ENCODE measurements at places on chromosomes 12 and 14. TPM values are rescaled to one million over a fixed set of nuclear protein-coding genes. Genes with fewer than 3 reads are reported as not detected.

DNA sequence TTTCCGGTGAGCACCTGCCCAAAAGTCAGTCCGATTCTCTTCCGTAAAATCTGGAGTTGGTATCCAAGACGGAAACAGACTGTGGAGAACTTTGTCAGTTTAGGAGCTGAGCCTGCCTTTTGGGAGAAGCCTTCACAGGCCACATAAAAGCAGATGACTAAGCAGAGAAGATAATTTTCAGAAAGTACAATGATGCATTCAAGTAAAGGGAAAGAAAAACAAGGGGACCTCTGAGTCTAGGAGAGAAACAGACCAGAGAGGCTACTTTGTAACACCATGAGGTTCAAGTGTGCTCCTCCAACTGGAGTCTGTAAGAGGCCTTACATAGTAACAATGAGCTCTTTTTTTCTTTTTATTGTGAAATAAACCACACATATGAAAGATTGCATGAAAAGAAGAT is 21.1 kb downstream of the TMED8 start:
- H3K27me3 ChIP-seq = no peaks in the 10 kb centered on the region
- no peak for DNase-seq

DNA sequence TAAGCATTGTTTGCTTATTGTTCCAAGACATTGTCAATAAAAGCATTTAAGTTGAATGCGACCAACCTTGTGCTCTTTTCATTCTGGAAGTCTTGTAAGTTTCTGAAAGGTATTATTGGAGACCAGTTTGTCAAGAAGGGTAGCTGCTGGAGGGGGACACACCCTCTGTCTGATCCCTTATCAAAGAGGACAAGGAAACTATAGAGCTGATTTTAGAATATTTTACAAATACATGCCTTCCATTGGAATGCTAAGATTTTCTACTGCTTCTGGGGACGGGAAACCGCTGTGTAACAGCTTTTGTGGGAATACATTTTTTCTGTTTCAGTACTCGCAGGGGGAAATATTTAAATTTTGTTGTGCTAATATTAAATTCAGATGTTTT is 3.5 kb downstream of the FOS start:
- no peak for DNase-seq
- peaks cover 17% of the 10 kb centered on the region for H3K36me3 ChIP-seq
- peak overlapping the region; percentile 14 for H3K4me3 ChIP-seq
- peaks cover 45% of the 10 kb centered on the region for H3K4me1 ChIP-seq
- peak overlapping the region; percentile 69 for H3K27ac ChIP-seq

DNA sequence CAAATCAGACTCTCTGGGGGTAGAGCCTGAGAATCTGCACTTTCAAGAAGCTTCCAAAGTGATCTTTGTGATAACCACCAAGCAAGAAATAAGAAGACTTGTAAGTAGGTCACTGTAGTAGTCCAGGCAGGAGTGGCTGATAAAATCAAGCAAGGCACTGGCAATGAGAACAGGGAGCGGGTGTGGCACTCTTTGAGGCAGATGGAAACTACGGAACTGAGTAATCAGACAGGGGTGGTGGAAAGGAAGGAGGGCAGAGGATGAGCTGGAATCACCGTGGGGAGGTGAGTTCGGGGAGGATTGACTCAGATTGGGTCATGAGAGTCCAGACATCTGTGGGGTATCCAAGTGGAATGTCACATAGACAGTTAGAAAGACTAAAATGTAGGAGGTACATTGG is 44.4 kb upstream of the PLXNC1 start:
- H3K4me1 ChIP-seq = peaks cover 21% of the 10 kb centered on the region
- H3K4me3 ChIP-seq = no peak overlapping the region
- H3K27me3 ChIP-seq = peaks cover 38% of the 10 kb centered on the region
- H3K27ac ChIP-seq = no peak overlapping the region

- H3K4me3 ChIP-seq = no peak overlapping the region
- H3K27me3 ChIP-seq = no peaks in the 10 kb centered on the region
- DNase-seq = no peak
- no peaks in the 10 kb centered on the region for H3K36me3 ChIP-seq
- no peak overlapping the region for H3K27ac ChIP-seq
These were observed 74.6 kb upstream of the MYF6 start for GRCh38 chr12:80632835-80633234.

CLEC9A gene
- total RNA-seq = not detected

DNA sequence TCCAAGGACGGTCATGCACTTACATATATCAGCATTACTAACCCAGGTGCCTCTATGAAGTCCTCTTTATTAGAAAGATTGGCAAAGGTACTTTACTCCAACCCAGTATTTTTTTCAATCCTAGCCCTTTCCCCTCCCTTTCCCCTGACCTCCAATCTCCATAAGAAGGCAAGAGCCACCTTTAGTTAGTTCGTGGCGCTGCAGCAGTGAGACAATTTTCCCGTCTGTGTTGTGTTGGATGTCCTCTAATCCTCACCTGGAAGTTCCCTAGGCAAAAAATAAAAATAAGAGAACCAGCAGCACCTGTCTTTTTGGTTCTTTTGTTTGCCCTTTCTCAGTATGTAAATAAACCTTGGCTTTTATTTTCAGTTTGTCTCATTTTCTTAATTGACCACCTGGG is 439.6 kb upstream of the LRFN5 start:
- DNase-seq = no peak
- no peak overlapping the region for H3K27ac ChIP-seq
- no peaks in the 10 kb centered on the region for H3K27me3 ChIP-seq
- H3K4me1 ChIP-seq = no peaks in the 10 kb centered on the region
- H3K4me3 ChIP-seq = no peak overlapping the region
- peaks cover 7% of the 10 kb centered on the region for H3K36me3 ChIP-seq

- peaks cover 7% of the 10 kb centered on the region for H3K36me3 ChIP-seq
- DNase-seq = no peak
- H3K27ac ChIP-seq = no peak overlapping the region
- no peak overlapping the region for H3K4me3 ChIP-seq
- no peaks in the 10 kb centered on the region for H3K27me3 ChIP-seq
These were observed 159.1 kb upstream of the LMNTD1 start for GRCh38 chr12:25712169-25712568.
